ENCODE measurements at places on chromosomes 3 and 15.

DNA sequence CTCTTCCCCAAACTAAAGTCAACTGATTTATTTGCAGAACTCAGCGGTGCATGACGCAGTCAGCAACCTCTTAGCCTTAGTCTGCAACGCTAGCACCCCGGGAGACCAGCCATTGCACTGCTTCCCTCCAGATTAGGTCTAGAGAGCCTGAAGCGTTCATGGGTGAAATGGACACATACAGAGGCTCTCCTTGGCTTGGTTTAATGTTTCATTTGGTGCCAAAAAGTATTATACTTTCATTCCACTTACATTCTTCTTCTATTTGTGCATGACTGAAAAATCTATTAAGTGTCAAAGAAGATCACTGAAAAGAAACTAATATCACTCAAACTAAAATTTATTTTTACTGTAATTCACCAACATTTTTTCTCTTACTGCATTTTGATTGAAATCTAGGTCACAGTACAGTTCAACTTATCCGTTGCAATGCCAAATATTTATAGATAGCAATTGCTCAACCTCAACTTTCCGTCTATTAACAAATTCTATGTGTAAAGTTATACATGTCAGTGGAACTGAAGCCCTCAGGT is 116.2 kb downstream of the ROBO1 start:
- DNase-seq, result no peak

DNA sequence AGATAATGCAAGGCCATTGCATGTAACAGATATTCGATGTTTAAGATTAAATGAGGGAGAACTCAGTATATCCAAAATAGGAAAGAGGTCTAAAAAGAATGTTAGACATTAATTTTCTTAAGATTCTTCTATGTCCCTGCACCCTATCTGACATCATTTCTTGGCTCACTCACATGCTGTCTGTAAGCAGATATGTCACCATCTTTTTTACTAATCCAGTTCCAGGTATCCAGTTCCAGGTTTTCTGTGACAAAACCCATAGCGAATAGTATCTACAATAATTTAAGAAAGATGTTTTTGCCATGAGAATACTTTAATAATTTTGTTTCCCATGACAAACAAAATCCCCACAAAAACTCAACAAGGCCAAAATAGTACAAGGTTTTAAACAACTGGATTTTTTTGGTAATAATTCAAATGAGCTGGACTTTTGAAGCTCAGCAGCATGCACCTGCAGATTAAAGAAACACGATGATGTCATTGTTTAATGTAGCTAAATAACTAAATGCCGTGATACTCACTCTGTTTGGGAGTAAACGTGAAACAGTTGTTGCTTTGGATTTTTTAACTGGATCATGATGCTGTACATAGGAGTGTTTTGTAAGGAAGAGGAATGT is 867.6 kb downstream of the EPHA3 start:
- DNase-seq, result no peak

- no peak for DNase-seq
These were observed 99.7 kb upstream of the VGLL3 start for GRCh38 chr3:87090631-87091030.

DNA sequence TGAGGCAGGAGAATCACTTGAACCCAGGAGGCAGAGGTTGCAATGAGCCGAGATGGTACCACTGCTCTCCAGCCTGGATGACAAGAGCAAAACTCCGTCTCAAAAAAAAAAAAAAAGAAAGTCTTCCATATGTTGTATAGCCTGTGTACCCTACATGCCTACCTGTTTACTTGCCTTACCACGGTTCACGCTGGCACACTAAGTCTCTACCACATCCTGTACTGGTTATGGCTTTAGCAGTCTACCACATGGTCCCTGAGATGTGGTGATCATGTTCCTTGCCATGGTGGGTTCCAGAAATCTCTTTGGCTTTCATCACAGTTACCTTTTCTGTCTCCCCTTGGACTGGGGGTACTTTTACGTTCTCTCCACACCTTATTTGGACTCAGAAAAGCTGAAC is 63.8 kb upstream of the TBC1D5 start:
- DNase-seq, result no peak

DNA sequence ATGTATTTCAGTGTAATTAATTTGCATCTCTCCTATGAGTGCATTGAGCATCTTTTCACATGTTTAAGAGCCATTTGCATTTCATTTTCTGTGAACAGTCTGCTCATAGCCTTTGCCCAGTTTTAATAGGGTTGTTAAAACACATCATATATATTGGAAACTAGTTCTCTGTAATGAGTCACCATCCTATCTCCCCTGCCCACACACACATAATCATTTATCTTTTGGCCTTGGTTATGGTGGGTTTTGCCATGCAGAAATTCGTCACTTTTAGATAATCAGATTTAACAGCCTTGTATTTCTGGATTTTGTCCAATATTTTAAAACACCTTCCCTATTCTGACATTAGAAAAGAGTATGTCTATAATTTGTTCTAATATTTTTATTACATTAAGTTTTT is 11.9 kb upstream of the CHRM5 start:
- DNase-seq, result no peak
